ENCODE measurements at places on chromosomes 6 and 20.

GRCh38 chr20:11499101-11499634, 418.5 kb upstream of the BTBD3 start:
- DNase-seq: no peak

DNA sequence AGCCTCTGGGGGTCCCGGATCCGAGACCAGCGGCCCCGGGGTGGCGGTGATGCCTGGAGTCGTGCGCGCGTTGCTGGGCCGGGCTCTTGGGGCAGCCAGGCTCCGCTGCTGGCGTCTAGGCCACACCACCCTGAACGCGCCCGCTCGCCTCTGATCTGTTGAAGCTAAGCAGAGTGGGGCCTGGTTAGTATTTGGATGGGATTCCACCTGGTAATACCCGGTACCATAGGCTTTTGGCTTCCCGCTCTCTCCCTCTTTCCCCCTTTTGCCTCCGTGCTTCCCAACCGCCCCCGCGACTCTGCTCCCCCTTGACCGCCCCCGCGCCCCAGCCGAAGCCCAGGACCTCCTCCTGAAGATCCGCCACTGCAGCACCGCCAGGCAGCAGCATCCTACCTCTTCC, 1383.5 kb upstream of the DEFB115 start:
- DNase-seq: no peak

DNA sequence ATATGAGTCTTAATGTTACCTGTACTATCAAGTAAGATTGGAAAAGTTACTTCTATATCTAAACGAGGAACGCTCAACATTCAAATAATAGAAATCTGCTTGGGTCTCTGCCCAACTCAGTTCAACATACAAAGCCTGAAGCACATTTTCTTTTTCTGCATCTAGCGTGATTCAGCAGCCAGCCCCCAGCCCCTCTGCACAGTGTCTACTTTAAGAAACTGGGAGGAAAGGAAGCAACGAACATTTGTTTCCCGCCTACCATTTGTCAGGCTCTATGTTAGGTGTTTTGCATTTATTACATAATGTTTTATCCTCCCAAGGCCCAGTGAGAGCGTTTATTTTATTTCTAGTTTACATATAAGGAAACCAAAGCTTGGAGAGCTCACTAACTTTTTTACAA, 17.3 kb downstream of the PHACTR1 start:
- no peak for DNase-seq

DNA sequence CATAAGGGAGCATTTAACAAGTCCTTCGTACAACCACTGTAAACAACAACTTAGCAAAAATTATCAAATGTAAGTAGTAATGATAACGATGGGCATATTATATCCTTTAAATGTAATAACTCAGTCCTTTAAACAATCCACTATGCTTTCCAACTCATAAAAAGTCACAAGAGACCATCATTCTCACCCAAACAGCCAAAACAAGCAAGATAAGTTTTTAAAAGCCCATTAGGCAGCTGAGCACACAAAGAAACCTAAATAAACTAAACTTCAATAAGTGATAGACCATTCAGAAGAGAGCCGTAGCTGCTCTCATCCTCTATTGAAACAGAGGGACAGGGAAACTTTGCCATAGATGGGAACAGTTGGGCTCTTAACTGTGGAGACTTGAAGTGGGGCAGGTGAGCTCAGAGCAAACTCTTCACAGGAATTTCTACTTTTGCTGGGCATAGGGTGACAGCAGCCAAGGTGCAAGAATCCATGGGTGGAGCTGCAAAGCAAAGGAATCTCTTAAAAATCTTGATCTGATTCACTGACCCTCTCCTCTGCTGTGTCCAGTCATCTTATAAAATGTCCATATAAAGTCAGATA, 22.5 kb downstream of the RAB22A start:
- DNase-seq: no peak

- no peak for DNase-seq
Observed at GRCh38 chr6:43292763-43293318, 5.2 kb upstream of the SLC22A7 start.

GRCh38 chr6:128641703-128642102, 121.3 kb upstream of the PTPRK start:
- DNase-seq: no peak

DNA sequence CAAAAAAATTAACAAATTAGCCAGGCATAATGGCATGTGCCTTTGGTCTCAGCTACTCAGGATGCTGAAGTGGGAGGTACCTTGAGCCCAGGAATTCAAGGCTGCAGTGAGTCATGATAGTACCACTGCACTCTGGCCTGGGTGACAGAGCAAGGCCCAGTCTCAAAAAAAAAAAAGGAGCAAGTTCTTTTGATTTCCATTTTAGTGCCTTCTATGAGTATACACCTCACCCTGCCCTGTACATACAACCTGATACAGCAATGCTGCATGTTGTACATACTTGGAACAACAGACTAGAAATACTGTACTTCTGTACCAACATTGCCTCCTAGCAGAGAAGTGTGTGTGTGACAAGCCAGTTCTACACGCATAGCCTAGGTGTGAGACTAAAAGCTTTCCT, 97.3 kb upstream of the CARMIL1 start:
- no peak for DNase-seq

DNA sequence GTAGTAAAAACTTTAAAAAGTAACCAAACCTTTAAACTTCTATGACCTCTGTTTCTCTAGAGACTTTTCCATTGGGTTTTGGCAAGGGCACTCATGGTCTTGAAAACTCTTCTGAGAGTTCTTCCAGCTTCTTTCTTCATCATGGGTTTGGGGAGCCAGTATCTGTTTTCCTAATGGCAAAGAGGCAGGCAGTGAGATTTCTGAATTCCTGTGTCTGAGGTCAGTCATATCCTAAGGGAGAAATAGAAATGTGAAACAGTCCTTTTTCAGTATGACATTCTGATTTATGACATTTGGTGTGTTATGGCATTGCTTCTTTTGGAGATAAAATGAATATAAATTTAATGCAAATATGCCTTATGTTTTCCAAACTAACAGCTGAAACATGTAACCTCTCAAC, 518.5 kb upstream of the MARCKS start:
- no peak for DNase-seq

DNA sequence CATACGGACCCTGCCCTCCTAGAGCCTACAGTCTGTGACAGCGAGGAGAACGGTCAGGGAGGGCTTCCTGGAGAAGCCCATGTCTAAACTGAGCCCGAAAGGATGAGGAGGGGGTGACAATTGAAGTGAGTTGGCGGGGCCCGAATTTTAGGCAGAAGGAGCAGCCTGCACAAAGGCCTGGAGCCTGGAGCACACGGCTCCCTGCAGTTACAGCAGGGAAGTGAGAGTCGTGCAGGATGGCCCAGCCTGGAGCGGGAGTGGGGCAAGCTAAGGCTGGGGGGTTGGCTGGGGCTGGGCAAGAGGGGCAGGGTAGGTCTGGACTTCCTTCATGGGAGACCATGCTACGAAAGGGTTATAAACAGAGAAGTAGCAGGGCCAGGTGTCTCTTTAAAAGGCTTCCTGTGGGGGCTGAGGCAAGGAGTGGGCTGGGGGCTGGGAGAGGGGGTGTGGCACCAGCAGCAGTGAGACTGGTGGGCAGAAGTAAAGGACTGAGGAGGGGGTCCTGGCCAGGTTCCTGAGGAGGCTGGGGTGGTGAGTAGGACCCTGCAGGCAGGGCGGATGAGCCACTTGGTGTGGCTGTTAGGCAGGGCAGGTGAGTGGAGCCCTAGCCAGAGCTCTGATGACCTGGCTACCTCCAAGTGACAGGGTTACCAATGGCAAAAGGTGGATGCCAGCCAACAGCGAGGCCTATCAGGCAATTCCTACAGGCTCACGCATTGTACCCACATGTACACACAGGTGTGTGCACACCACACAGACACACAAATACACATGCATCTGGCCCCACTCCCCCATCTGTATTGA, 119.2 kb downstream of the MRPL14 start:
- DNase-seq: no peak

DNA sequence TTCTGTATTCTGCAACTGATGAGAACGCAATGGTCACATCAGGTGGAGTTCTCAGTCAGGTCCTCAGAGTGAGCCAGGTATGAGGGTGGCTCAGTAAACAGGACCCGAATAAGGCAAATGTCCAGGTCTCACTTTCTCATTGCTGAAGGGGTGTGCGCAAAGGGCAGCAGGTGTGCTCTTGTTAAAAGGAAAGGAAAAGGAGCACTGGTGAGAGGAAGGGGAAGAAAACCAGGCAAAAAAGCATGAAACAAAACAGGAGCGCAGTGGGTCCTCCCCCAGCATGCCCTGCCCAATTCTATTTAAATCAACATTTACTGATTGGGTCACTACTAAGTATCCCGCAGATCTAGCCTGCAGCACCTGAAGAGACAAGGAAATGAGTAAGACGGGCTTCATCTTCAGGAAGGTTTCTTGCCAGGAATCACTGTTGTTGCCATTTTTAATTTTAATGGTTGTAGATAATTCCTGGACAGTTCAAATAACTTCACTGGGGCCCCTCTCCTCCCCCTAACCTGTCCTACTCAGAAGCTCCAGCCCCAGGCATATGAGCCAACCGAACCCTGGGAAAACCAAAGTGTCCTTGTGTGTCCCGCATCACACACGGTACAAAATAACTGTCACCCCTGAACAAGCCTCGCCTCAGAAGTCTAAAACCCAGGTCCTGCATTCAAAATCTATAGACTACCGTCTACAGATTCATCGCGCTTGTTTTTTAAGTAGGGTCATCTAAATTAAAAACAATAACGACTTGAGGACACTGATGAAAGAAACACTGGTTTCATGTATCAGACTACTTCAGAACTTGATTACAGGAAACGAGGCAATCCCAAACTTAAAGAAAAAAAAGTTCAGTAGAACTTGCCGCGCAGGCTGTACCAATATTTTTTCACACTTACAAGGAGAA, 980 bp downstream of the MBOAT1 start:
- no peak for DNase-seq

- DNase-seq: no peak
Observed at GRCh38 chr6:26172608-26172968, 85.4 kb downstream of the HFE start.

DNA sequence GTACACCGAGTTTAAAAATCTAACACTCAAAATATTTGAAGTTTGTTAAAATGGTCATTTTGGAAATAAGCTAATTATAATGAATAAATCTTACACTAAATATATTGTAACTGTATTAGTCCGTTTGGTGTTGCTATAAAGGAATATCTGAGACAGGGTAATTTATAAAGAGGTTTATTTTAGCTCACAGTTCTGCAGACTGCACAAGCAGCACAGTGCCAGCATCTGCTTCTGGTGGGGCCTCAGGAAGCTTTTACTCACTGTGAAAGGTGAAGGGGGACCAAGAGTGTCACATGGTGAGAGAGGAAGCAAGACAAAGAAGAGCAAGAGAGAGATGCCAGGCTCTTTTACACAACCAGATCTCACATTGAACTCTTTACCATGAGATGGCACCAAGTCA, 17.1 kb downstream of the ELOVL5 start:
- DNase-seq: no peak
